Memory B cell (primary cell): ENCODE measurements at places on chromosomes 3 and 15.

DNA sequence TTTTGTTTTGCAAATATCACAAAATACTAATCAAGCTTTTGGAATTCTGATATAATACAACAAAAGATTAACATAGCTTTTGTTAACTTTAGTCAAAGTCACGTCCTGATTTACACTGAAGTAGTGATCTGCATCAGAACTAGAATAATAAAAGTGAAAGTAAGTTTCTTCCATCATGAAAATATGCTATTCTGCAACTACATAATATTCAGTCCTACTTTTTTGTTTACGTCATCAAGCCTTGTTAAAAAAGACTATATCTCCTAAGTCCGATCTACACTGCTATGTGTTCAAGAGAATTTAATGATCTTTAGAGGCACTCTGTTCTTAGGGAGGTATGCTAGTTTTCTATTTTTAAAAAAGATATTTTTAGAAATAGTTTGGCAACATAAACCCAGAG lies 330.1 kb downstream of the ARPP21 start:
- no peak for DNase-seq

DNA sequence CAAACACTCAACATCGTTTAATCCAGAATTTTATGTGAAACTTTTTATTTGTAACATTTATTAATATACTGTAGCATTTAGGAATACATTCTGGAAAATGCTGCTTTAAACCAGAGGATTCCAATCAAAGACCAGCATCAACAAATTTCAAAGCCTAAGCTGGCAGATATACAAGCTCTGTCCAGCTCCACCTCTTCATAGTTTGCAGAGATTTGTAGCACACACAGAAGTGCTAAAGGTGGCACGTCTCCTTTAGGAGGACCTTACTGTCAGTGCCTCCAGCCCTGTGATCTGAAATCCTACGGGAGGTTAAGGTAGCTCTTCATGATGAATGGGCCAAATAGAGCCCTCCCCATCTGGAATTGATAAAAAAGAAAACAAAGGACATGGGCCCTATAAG lies 329.7 kb upstream of the NECTIN3 start:
- no peak for DNase-seq

DNA sequence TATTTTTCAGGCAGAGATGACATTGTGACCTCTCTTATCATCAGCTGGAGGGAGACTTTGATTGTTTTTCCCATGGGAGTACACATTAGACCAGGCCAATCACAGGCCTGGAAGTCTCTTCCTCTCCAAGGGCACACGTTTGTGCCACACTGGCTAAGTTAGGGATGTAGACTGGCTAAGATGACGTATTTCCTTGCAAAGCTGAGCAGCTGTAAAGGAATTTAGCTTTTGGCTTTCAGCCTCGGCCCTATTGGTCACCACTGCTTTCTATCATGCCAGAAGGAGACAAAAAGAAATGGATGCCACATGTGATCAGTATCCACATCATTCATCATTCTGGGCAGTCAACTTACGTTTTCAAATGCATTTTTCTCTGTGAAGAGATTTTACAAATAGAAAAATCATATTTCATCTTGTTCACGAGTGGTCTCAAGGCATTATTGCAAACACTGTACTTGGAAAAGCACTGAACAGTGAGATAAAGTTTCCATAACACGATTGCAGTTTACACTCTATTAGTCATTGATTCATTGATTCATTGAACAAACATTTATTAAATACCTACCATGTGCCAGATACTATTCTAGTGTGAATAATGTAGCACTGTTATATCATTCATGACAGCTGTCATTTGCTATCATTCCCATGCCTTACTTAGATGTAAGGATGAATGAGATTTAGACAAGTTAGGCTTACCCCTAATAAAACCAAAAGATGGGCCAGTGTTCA lies 27.0 kb upstream of the RNF7 start:
- no peak for DNase-seq

DNA sequence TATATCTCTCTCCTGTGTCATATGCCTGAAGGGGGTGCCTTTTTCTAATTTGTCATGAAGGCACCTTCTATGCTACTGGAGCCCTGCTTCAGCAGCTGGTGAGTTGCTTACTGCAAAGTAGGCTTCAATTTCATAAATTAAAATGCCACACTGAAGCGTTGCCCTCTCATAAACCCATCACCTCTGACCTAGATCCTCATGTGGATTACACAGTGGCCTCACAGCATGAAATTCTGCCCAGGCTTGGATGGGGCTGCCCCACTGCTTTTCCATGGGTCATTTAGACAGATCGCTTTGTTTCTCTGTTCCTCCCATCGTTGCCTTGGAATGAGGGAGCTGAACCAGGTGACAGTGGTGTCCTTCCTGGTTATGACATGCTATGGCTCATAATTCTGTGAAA lies 131.2 kb downstream of the RPL22L1 start:
- no peak for DNase-seq

DNA sequence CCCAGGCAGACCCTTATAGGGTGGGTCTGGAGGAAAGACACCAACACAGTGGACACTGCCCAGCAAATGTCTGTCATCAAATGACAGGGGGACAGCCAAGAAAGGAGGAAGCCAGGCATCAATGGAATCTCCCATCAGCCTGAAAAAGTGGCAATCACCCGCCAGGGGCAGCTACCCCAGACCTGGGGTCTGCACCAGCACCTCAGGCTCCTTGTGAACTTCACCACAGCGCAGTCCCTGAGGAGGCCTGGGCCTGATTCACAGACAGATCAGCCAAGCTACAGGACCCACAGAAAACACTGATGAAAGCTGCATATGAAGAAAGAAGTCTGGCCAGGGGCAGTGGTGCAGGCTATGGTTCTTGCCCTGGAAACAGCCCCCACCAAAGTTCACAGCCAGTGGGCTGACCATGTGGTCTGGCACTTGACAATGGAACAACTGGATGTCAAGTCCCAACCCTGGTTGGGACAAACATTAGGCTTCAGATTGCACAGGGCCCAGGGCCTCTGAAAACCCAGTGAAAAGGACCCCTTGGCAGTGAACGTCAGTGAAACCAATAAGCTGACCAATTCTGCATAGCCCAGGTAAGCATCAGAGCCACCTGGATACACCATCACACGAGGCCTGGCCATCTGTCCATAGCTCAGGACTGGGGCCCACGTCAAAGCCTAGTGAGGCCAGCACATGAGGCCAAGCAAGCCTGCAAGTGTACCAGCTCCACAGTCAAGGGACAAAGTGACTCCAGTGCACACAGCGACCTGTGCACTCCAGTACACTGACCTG lies 29.1 kb downstream of the ALS2CL start:
- DNase-seq = no peak

GRCh38 chr15:68299436-68299835 lies 21.9 kb downstream of the FEM1B start:
- DNase-seq = no peak

DNA sequence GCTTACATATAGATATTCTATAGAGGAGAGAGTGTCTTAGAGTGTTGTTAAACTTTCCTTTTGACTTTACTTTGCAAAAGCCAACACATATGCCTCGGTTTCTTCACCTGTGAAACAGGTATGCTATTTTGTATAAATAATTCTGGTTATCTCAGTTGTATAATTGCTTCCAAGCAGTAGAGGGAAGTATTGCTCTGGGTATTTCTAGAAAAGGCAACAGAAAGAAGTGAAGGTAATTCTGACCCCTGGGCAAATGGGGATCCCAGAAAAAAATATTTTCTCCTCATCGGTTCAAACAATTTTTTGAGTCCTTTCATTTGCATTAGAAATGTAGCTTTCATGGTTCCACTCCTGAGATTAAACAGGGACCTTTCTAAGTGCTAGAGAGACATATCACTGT lies 216.5 kb upstream of the SEMA6D start:
- DNase-seq = no peak

GRCh38 chr3:189586941-189587663 lies 44.1 kb upstream of the TP63 start:
- DNase-seq = no peak

DNA sequence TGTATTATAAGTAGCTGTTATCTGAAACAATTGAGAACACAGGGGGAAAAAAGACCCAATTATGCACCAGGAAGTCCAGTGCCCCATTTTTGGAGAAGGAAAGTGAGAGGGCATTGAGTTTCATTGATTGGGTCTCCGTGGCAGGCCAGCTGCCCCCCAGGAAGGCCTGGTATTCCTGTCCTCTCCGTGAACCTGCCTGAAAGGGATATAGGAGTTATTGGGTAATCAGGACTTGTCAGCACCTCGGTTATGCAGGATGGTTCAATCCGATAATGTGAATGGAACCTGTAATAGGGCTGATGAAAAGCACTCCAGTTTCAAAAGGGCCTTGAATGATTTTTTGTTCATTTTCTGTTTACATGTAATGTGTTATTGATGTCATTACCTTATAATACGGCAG lies 122.0 kb upstream of the RARB start:
- no peak for DNase-seq

DNA sequence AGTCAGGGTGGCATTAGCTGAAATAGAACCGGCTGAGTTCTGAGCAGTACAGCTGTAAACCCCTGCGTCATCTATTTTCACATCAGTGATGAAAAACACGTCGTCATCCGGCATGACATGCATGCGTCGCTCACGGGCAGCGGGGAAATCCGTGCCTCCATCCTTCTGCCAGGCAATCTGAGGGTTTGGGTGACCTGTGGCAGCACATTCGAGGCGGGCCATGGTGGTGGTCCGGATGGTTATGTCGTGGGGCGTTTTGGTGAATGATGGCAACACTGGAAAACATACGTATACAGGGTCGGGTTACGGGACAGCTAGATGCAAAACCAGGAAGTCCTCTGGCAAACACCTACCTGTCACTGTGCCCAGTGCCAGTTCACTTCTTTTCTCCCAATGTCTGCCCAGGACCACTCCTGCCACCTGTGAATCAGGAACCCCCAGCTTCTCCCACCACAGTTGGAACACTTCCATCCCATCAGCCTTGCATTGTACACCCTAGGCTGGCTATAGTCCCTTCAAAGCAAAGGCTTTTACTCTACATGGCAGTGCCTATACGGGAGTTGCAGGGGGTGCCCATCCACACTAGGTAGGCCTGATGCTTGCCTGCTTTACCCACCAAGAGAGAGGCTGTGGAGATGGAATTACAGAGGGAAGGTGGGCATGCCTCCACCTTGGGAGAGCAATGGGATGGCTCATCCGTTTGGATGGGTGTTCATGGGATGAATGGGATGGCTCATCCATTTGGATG lies 116.7 kb downstream of the LRIG1 start:
- DNase-seq = no peak

- no peak for DNase-seq
These were observed 289.1 kb downstream of the TIGIT start for GRCh38 chr3:114582929-114583328.

DNA sequence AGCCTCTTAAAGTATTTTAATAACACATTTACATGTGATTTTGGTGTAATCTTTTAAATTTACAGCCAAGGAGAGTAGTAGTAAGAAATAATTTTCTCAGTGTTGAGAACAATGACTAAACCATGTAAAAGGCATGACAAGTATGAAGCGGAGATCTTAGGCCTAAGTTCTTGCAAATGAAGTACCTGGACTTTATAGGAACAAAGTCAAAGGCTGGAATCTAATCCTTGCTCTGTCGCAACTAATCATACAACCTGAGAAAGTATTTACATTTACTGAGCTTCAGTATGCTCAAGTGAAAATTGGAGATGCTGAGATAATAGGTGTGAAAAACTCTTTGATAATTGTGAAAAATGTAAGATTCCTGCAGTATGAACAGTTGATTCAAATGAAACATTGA lies 86.4 kb upstream of the VGLL3 start:
- DNase-seq = no peak

GRCh38 chr15:66424963-66425612 lies 38.4 kb downstream of the MAP2K1 start:
- DNase-seq = no peak

DNA sequence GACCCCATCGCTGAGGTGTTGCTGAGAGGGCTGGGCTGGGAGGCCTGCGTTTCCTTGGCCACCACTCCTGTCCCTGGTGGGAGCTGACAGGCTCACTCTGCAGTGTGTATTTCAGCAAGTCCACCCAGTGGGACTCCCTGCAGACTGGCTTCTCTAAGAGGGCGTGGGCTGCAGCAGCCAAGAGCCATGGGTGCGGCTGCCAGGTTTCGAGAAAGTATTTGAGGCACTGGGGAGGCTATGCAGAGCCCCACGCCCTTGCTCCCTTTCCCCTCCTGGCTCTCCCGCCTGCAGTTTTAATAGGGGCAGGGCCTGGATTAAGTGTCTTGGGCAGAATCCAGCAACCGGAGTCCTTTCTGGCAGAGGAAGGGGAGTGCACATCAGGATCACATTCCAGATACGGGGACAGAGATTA lies 242.1 kb downstream of the THSD4 start:
- DNase-seq = no peak

GRCh38 chr3:32423956-32424557 lies 32.4 kb downstream of the CMTM7 start:
- DNase-seq = no peak

DNA sequence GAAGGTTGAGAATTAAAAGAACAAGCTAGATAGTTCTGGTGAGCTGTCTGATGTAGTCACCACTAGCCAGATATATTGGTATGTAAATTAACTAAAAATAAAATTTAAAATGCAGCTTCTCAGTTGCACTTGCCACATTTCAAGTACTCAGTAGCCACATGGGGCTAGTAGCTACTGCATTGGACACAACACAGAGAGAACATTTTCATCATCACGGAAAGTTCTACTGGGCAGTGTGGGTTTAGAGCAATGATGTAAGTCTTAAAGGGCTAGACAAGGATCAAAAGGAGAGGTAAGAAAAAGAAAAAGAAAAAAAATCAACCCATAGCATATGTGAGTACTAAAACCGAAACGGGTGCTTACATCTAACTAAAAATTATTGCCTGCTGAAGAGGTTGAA lies 282.4 kb upstream of the LRRFIP2 start:
- DNase-seq = no peak

- no peak for DNase-seq
These were observed 29.2 kb downstream of the GJD2 start for GRCh38 chr15:34725556-34725955.

- no peak for DNase-seq
These were observed 77.6 kb downstream of the SSR3 start for GRCh38 chr3:156477323-156477722.

DNA sequence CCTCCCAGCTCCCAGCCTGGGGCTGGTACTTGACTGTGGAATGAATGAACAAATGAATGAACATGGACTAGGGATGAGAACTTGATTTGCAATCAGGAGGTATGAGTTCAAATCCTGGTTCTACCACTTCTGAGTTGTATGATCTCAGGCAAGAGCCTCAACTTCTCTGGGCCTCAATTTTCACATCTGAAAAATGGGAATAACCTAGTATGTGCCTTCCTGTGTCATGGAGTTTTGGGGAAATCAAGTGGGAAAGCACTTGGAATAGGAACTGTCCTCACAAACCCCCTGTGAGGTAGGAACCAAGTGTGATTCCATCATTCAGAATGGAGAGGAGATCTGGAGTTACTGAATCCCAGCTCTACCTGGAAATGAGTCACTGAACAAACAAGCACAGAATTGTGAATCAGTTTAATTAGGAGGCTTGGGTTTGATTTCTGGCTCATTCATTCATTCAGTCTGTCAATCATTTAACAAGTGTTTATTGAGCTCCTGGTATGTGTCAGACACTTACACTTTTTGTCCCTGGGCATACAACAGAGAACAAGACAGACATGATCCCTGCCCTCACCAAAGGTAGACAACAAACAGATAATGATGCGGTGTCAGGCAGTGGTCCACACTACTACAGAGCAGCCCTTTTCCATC lies 29.7 kb downstream of the DNASE1L3 start:
- DNase-seq = no peak

- no peak for DNase-seq
These were observed 116.2 kb downstream of the TCF12 start for GRCh38 chr15:57034613-57035012.
